ENCODE measurements at places on chromosomes 6 and 20.

GRCh38 chr6:34324738-34325444 is 67.6 kb downstream of the NUDT3 start:
- peak; percentile 30 for DNase-seq

DNA sequence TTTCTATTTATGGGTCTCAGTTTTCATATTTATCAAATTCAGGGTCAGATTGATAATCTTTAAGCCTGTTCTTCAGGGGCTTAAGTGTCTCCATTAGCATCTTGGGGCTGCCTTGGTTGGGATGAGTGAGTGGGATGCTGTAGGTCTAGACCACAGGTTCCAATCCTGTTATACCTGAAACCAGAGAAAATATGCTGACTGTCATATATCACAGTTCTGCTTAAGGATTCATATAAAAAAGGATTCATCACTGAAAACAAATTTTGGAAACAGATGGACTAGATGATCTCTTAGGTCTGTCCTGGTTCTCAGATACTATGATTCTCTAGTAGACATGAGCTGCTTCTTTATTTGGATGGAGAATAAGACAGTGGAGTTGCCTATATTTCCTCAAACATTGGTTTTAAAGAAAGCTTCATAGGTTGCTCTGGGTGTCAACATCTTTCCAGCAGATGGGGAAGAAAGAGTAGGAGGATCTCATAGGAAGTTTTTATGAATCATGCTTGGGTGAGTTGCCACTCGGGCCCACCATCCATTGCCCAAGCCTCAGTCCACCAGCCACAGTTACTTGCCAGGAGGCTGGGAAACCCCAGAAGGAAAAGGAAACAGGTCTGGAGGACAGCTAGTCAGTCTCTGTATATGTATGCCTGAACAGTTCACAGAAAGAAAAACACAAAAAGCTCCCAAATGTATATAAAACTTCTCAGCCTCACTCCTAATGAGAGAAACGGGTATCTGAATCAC is 42.9 kb upstream of the MAP7 start:
- no peak for DNase-seq

GRCh38 chr6:39444479-39445019 is 122.0 kb upstream of the KCNK16 start:
- DNase-seq = no peak

GRCh38 chr20:50578778-50579165 is 68.6 kb downstream of the PTPN1 start:
- no peak for DNase-seq

DNA sequence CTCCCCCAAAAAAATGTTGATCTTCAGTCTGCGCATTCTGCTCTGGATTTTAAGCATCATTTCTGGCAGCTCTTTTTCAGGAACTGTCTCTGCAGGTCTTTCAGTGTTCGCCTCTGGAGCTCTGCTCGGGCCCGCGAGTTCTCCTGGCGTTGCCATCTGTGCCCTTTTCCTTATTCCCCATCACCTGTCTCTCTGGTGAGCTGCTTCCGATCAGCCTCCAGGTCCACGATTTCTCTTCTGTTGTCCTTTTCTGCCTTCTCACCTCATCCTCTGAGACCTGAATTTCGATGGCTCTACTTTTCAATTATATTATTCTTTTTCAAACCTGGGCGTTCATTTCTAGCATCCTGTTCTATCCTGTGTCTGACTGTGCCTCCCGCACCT is 590 bp upstream of the MAP1LC3A start:
- peak; percentile 37 for DNase-seq

DNA sequence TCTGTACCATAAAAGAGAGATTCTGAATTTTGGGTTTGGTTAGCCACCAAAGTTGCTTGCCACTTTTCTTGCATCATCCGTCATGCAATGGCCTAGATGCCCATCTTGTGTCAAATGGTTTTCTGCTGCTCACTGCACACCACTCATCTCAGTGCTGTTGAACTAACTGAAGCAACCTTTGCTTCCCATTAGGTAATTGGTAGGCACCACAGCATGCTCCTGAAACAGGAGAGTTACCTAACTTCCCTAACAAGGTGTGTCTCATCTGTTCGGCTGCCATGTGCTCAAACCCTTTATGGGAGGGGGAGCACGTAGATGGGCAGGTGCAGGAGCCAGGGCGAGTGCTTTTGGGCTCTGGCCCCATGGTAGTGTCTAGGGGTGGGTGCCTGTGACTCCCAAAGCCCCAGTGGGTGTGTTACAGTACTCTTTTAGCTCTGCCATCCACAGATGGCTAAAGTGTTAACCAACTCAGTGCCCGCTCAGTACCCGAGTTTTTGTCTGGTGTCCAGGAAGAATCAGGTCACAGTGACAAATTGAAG is 147.4 kb upstream of the SPACA1 start:
- no peak for DNase-seq

DNA sequence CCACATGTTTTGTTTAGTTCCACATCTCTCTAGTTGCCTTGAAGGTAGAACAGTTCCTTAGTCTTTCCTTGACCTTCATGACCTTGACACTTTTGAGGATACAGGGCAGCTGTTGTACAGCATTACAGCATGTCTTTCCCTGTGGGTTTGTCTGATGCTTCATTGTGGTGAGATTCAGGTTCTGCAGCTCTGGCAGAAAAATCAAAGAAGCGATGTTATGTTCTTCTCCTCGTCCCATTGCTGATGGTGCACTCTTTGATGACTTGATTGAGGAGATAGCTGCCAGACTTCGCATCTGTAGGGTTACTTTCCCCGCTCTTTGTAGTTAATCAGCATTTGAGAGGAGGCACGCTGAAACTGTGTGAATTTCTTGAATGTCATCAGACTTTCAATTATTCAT is 12.0 kb downstream of the CEBPB start:
- DNase-seq = no peak

- DNase-seq = no peak
These were observed 6.3 kb downstream of the ACOT8 start for GRCh38 chr20:45850926-45851325.

GRCh38 chr20:64179805-64180204 is 15.6 kb downstream of the MYT1 start:
- no peak for DNase-seq

GRCh38 chr20:10125757-10126156 is 91.0 kb downstream of the ANKEF1 start:
- no peak for DNase-seq

DNA sequence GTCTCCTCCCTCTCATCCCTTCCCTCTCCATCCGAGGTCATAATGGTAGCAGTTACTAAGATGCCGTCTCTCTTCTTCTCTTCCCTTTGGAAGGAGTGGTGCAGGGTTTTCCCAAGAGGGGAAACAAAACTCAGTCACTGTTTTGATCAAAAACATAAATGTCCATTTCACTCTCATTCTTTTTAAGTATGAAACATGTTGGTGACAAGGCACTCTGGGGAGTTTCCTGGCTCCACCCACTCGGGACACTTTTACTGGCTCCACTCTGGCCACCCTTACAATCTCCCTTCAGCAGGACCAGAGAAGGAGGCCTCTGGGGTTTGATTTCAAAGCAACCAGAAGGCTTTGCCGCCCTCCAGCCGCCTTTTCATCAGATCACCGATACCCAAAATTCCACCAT is 57.0 kb downstream of the FGD2 start:
- DNase-seq = no peak

GRCh38 chr6:28737750-28738395 is 185.9 kb downstream of the TRIM27 start:
- no peak for DNase-seq

DNA sequence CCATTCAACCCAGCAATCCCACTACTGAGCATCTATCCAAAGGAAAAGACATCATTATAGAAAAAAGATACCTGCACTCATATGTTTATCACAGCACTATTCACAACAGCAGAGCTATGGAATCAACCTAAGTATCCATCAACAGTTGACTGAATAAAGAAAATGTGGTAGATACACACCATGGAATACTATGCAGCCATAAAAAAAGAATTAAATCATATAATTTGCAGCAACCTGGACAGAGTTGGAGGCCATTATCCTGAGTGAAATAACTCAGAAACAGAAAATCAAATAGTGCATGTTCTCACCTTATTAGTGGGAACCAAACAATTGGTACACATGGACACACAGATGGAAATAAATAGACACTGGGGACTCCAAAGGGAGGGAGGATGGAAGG is 23.2 kb downstream of the NHSL1 start:
- DNase-seq = no peak

GRCh38 chr6:15131651-15132061 is 114.2 kb upstream of the JARID2 start:
- DNase-seq = no peak

- DNase-seq = no peak
These were observed 8.8 kb upstream of the CBLN4 start for GRCh38 chr20:56014151-56014550.

GRCh38 chr20:57023997-57024396 is 242.4 kb downstream of the BMP7 start:
- DNase-seq = no peak

- no peak for DNase-seq
These were observed 238.1 kb upstream of the IRAK1BP1 start for GRCh38 chr6:78629154-78629721.

DNA sequence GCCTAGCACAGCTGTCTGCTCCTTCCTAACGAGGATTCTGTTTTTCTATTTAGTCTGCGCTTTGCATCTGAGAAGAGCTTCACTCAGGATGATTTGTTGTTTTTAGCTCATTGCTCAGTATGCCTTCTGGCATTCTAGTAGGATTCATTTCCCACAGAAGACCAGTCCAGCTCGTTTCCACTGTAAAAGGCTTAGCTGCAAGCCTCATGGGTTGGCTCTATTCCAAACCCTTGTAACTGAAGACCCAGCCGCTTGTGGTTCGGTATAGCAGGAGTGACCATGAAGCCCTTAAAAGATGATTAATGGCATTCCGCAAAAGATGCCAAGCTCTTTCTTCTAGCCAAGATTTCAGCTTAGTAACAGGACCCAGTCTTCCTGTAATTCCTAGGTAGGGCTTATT is 7.2 kb downstream of the ADGRF1 start:
- DNase-seq = peak; percentile 97

- no peak for DNase-seq
These were observed 14.4 kb upstream of the DACT2 start for GRCh38 chr6:168333989-168334388.

- no peak for DNase-seq
These were observed 726 bp downstream of the FLRT3 start for GRCh38 chr20:14336686-14337085.

- DNase-seq = no peak
These were observed 316.1 kb upstream of the PRDM1 start for GRCh38 chr6:105769987-105770386.

- no peak for DNase-seq
These were observed 608.6 kb upstream of the MARCKS start for GRCh38 chr6:113248532-113248931.

- no peak for DNase-seq
These were observed 17.3 kb upstream of the MATN4 start for GRCh38 chr20:45325371-45325770.

- peak; percentile 12 for DNase-seq
These were observed at the start of gene SERPINB6 for GRCh38 chr6:2971420-2972218. TSS of gene SERPINB6 (minus strand) at chr6:2971567. CDS start at chr6:2959332, 12,235 bp downstream.

GRCh38 chr20:16477632-16478031 is 95.6 kb downstream of the KIF16B start:
- no peak for DNase-seq

- no peak for DNase-seq
These were observed 128.2 kb downstream of the FRK start for GRCh38 chr6:115932481-115932880.

GRCh38 chr6:159151266-159151855 is 17.8 kb upstream of the FNDC1 start:
- DNase-seq = peak; percentile 6

- peak; percentile 18 for DNase-seq
These were observed 137.2 kb downstream of the FARS2 start for GRCh38 chr6:5398530-5398929.

- peak; percentile 35 for DNase-seq
These were observed 10.8 kb upstream of the PBOV1 start for GRCh38 chr6:138229072-138229471.

DNA sequence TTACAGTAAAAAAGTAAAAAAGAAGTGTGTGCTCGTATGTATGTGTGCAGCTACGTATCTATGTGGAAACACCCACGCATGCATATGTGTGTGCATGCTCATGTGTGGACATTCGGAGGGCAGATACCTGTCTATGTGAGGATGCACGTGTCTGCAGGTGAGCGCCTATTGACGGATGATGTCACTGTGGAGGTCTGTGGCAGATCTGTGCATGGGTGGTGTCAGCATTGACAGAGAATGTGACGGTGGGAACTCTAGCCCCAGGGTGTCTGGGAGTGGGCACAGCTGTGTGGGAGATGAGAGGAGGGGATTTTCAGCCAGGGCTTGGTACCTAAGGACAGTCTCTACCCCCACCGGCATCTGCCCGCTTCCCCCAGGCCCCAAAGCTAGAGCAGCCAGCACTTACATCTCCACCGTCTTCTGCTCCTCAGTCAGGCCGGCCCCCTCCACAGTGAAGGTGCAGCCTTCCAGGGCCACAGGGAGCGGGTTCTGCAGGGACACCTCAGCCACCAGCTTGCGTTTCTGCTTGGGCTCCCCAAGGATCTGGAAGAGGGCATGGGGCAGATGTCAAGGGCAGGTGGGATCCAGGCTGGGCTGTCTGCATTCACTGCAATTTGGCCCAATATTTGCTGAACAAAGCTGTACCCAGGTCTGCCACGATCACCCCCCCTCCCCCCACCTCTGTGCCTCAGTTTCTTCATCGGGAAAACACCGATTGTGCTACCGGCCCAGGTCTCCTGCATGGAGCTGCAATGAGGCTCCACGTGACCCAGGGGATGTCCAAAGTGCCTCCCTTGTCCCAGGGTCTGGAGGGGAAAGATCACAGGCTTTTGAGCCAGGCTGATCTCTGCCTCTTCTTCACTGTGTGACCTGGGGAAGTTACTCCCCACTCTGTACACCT is 34.1 kb downstream of the TGM2 start:
- DNase-seq = no peak

DNA sequence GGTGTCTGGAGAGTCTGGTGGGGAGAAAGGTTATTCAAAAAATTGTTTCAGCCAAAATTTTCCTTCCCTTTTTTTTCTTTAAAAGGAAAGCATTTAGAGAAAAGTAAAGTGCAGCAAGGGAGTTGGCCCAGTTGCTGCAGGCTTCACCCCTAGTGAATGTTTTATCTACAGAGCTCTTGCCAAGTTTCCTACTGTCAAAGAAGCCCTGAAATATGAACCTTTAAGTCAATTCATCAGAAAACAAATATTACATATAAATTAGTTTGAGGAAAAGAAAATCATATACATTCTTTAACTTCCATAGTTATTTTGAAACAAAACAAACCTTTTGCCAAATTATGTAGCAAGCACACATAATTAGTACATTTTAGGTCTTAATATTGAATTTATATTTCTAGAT is 25.0 kb upstream of the HMGCLL1 start:
- DNase-seq = no peak

- DNase-seq = no peak
These were observed 12.2 kb upstream of the AKIRIN2 start for GRCh38 chr6:87714093-87714842.

GRCh38 chr20:19867074-19867473 is 109.0 kb downstream of the RIN2 start:
- DNase-seq = no peak

All from NCI-H526 (cell line).